ENCODE measurements at places on chromosomes 2 and 18. TPM values are rescaled to one million over a fixed set of nuclear protein-coding genes. Genes with fewer than 3 reads are reported as not detected.

OXER1 gene
- total RNA-seq = 0.31 TPM

TRIM54 gene
- total RNA-seq = not detected

KANSL3 gene
- 66.0 TPM for total RNA-seq

GCG gene
- not detected for total RNA-seq

VIL1 gene
- not detected for total RNA-seq

PRKAG3 gene
- total RNA-seq = not detected

KIF1A gene
- 300 TPM for total RNA-seq

ASXL3 gene
- 123 TPM for total RNA-seq
